ENCODE measurements at places on chromosomes 5 and 9. TPM values are rescaled to one million over a fixed set of nuclear protein-coding genes. Genes with fewer than 3 reads are reported as not detected.

The RBM22 gene
- 28.3 TPM for polyA plus RNA-seq

The BARHL1 gene
- polyA plus RNA-seq, result not detected

The NME5 gene
- 1.7 TPM for polyA plus RNA-seq

The SLIT3 gene
- 64.7 TPM for polyA plus RNA-seq

DNA sequence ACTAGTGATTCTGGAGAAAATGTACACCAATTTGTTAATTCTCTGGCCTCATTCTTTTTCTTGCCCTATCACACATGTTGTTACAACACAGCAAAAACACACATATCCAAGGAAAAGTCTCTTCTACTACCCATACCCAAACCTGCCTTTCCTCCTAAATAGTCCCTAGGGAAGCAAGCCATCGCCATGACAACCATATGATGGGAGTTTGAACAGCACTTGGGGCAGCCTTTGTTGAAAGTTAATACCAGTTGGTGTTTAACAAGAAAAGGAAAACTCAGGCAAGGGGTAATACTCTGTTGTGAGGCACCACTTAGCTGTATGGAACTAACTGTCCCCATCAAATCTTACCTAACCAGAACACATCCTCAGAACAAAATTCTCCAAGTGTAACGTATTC lies 1.7 kb downstream of the TRPM3 start:
- no peak for DNase-seq

DNA sequence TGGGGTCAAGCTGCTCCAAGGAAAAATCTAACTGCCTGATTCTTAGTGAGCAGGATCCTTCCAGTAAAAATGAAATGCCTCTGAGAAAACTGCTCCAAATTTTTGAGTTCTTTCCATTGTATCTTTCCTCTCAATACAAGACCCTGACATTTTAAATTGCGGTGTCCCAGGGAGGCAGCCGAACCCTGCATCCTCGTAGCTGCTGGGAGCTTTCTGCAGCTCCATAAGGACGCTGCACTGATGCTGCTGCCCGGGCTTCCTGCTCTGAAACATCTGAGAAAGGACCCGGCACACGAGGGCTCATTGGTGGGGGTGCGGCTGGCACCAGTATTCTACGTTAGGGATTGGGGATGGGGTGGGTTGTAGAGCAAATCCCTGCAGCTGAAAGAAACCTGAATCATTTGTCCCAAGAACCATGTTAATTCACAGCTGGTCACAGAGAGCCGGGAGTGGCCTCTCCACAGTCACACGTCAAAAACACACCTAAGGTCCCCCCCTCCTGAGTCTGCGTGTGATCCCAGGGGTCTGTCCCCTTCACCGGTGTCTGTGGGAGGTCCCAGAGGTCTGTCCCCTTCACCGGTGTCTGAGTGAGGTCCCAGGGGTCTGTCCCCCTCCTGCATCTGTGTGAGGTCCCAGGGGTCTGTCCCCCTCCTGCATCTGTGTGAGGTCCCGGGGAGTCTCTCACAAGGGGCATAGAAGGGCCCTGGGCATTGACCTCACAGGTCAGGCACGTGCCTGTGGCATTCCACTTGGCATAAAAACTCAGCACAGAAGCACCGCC lies 63.4 kb upstream of the ZNF354B start:
- no peak for DNase-seq

DNA sequence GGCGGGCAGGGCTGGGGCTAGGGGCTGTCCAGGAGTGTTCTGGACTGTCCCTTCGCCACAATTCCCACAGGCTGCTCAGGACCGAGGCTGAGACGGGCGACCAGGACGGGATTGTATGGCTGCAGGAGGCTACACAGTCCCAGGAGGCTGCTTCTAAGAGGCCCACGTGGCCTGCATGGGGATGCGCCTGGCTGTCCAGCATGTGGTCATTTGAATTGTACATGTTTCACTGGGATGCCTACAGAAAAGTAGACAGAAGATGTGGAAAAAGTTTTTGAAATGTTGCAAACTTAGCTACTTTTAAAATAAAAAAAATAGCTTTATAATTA lies 32.6 kb upstream of the SPTLC1 start:
- no peak for DNase-seq

DNA sequence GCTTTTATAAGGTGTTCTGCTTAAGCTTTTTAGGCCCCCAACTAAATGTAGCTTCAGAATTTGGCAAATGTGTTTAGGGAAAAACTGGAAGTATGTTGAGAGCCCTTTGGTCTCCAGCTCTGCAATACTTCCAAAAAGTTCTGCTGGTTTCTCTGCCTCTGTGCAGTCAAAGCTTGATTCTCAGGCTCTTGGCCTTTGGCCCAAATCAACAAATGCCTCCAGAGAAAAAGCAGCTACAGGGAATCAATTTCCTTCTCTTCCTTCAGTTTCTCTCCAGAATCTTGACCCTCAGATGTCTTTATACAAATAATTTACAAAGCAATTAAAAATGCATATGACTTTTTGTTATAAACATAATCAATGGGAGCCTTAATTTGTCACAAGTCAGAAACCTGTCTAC lies 235.7 kb downstream of the COMMD10 start:
- no peak for DNase-seq

GRCh38 chr9:115717298-115717697 lies 436.3 kb upstream of the PAPPA start:
- DNase-seq, result no peak

- no peak for DNase-seq
Measured at GRCh38 chr9:4137234-4137633, 162.6 kb downstream of the GLIS3 start.

- no peak for DNase-seq
Measured at GRCh38 chr5:74536658-74537057, 103.9 kb downstream of the ENC1 start.

- DNase-seq, result no peak
Measured at GRCh38 chr9:29394855-29395254, 1821.6 kb upstream of the C9orf72 start.

GRCh38 chr5:147169399-147169798 lies 65.4 kb upstream of the STK32A start:
- DNase-seq, result no peak

GRCh38 chr5:141628175-141628788 lies 8.4 kb downstream of the HDAC3 start:
- DNase-seq, result no peak

DNA sequence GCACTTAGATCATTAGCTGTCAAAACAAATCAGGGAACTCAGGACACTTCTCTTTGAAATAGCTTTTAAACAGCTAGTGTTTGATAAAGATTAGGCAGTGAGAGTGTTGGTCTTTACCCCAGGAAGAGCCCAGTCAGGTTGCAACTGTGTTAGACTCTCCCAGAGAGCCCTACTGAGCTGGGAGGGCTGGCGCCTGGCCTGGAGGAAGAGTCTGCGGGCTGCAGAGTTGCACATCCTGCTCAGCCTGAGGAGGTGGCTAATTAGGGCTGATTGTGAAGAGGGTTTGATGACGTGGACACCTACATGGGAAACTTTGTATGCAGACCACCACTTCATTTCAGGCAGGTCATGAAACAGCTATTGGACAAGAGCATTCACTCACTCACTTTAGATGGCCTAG lies 112.0 kb downstream of the TMEM174 start:
- no peak for DNase-seq

GRCh38 chr9:106450549-106450948 lies 412.4 kb upstream of the ZNF462 start:
- DNase-seq, result no peak

DNA sequence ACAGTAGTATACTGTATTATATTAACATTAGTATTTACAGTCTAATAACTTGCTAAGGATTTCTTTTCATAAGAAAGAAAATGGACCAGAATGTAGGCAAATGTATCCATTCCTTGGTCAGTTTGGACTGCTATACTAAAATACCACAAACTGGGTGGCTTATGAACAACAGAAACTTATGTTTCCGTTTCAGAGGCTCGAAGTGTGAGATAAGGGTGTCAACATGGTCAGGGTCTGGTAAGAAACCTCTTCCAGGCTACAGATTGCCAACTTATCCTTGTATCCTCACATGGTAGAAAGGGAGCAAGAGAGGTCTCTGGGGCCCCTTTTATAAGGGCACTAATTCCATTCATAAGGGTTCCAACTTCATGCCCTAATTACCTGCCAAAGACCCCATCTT lies 9.2 kb upstream of the ESM1 start:
- DNase-seq, result no peak

DNA sequence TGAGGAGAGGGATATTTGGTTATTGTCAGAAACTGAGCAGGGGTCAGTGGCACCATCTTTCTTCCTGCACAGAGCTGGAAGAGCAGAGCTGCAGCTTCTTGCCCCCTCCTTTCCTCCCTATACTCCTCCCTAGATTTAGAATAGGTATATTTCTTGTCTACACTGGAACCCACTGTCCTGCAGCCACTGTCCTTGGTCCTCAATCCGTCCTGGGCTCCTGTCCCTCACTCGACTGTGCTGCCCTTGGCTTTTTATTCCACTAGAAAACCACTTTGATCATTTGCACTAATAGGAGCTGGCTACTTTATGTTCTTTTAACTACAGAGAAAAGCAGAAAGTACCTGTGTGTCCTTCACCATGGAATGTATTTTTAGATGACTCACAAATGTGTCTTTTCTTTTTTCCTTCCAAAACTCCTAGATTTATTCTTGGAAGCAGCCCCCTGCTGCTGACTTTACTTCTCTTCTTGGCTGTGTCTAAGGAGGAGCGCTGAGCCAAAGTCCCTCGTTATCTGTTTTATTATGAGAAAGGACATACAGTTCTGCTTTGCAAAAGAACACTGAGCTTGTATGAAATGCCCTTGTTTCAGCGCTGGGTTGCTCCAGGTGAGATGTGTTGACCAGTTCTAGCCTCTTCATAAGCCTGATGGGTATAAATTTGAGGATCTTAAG lies 150.9 kb downstream of the SEMA6A start:
- DNase-seq, result no peak
